ENCODE measurements at places on chromosomes 16 and 17.

DNA sequence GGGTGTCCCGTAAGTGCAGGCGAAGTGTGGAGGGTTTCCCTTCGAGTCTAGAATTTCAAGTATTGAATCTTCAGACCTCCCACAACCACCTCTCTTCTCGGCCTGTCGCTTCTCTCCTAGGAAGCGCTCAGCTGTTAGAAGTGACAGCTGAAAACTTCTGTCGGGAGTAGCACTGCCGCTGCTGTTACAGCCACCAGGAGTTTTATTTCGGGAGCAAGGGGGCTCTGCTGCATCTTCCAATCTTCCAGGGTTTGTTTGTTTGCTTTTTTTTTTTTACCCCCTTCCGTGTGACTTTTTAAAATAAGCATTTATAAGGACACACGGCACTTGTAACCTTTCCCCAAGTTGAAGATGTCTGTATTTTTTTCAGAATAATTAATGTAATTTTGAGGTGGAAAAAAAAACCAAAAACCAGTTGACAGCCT, 767 bp downstream of the RPS6KB1 start:
- no peak for DNase-seq

- no peak for DNase-seq
These were observed 14.0 kb downstream of the SALL1 start for GRCh38 chr16:51137097-51137496.

DNA sequence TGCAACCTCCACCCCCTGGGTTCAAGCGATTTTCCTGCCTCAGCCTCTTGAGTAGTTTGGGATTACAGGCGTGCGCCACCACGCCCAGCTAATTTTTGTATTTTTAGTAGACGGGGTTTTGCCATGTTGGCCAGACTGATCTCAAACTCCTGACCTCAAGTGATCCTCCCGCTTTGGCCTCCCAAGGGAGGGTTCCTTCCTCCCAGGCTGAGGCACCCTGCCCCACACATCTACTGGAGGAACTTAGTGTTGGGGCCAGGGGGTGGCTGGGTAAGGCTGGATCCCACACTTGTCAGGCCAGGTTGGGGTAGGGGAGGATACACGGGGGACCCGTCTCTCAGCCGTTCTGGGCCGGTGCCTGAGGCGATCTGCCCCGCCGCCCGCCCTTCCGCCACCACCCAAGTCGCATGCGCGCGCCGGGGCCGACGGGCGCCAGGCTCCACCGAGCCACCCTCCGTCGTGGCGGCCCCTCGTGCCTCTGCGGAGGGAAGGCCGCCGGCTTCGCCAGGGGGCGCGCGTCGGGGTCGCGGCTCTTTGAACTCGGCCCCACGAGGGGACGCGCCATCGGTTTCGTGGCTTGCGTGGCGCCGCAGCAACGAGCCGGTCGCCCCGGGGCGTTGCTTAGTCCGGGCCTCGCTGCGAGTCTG, 15.9 kb downstream of the GRB7 start:
- no peak for DNase-seq

DNA sequence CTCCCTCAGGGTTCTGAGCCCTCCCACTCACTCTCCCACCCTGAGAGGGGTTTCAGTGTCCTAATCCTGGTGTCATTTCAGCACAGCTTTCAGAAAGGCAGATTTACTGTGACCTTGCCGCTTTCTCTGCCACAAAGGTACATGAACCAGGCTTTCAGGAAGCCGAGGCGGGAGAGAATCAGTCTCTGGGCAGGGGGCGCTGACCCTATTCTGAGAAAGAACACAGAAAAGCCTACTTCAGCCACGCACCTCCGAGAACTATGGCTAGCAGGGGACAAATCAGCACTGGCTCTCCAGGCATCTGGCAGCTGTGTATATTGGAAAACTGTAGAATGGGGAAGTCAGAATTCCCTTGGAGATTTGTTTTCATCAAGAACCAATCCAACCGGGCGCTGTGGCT, 57.7 kb upstream of the BCAR1 start:
- no peak for DNase-seq

DNA sequence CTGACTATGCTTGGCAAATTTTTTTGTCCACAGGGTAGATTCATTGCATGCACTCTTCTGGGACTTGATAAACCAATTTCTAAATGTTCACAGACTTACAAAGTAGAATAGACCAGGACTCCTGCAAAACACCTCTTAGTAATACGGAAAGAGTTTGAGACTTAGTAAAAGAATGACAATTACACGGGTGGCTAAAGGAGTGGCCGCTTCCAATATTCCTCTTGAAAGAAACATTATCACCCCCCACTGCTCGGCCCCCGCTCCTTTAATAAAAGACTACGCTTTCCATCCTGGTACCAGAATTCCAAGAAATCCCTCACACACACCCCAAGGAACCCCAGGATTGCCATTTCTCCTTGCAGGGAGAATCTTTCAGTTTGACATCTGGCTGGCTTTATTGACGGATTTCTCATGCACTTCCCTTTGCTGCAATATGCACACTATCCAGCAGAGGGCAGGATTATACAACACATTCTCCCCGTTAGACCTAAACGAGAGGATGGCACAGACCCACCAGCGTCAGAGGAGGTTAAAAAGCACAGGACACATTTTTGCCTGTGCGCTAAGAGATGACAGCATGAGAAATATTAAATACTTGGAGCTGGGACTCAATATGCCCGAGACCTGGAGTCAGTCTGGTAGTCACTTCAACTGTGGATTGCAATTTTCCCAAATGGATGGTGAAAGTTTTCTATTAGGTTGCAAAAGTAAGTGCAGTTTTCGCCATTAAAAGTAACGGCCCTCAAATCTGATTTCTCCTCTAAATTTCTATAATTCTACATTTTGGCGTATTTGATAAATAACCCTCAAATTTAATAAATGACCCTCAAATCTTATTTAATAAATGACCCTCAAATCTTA, 46.6 kb upstream of the NUDT7 start:
- DNase-seq, result peak; percentile 68

- DNase-seq, result no peak
These were observed 3.7 kb upstream of the CBX8 start for GRCh38 chr17:79800325-79801155.

DNA sequence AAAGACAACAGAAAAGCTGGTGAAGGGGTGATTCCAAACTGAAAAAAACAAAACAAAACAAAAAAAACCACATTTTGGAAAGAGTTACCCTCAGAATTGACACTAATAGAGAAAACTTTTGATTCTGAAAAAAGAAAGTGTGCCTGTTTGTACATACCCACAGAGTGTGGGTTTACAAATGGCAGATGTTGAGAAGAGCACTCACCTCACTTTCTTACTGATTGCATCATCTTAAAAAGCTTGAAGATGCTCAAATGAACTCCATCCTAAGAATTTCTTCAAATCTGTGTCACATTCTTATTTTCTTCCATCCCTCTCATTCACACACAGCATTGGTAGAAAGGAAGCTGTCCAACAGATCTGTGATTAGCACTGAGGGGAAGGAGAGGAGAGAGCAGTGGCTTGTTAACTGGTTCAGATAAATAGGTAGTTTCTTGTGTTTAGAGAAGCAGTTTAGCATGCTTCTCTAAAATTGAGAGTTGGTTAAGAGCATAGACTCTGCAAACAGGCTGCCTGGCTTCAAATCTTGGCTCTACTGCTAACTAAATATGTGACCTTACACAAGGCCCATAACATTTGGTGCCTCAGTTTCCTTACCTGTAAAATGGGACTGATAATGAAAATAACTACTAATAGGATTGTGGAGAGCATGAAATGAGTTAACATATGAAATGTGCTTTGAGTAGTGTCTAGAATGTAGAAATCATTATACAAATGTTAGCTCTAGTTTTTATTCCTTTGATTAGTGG, 6.9 kb downstream of the GNAO1 start:
- DNase-seq, result no peak

- no peak for DNase-seq
These were observed 288.0 kb downstream of the MAF start for GRCh38 chr16:79312502-79312901.

GRCh38 chr16:6095414-6095813, 997.8 kb upstream of the EEF2KMT start:
- DNase-seq, result no peak

GRCh38 chr17:10205549-10206185, 7.3 kb upstream of the GAS7 start:
- no peak for DNase-seq

DNA sequence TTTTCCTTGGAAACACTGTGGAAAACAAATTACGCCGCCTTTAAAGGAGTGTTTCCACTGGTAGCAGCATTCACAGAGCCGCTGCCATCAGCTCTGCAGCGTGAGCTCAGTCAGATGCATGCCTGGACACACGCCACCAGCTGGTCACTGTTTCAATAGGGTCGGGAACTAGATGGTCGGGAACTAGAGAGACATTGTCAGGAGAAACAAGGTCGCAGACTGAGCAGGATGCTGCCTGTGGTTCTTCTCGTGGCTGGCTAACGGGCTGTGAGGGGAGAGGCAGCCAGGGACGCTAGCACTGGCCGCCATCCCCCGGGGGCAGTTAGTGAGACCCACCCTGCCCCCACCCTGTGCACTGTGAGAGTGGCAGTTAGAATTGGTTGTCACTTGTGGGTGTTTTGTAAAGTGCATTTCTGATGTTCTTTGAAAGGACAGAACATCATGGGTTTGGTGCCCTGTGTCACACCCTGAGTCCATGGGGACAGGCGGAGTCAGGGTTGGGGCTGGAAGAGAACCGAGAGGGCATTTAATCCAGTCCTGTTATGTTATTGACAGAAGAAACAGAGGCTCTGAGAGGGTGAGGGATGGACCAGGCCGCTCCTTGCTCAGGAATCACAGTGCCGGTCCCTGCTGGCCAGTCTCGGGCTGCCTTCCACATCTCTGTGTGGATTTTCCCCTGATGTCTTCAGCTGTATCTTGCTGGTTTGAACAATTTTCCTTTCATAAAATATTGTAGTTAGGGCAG, 86.3 kb downstream of the SPECC1 start:
- no peak for DNase-seq

GRCh38 chr16:81838794-81839193, 59.7 kb downstream of the PLCG2 start:
- DNase-seq, result no peak

DNA sequence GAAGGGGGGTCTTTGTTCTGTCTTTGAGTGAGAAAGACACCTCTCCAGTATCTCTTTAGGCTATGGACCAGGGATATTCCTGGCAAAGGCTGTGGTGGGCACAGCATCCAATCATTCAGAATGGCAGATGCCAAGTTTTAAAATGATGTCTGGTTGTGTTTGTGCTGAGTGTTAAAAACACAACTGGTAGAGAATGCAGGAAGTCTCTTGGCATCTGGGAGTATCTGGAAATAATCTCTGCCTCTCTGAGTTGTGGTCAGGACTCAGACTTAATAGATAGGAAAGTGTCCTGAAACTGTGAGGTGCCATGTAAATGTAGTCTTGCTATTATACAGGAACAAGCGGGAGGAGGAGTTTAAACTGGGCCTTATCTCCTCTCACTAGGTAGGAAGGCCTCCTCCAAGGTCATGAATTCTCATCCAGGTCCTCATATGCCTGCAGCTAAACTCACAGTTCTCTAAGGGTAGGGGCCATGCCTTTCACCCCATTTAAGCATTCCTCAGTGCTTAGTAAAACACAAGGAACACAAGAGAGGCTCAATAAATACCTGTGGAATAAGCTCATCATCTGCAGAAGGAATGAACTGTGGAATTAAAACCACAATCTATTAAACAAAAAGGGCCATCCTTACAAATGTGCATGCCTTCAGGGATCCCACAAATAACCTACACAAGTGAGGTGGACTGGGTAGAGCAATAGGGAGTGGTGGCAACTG, 317.6 kb downstream of the CBLN1 start:
- no peak for DNase-seq

DNA sequence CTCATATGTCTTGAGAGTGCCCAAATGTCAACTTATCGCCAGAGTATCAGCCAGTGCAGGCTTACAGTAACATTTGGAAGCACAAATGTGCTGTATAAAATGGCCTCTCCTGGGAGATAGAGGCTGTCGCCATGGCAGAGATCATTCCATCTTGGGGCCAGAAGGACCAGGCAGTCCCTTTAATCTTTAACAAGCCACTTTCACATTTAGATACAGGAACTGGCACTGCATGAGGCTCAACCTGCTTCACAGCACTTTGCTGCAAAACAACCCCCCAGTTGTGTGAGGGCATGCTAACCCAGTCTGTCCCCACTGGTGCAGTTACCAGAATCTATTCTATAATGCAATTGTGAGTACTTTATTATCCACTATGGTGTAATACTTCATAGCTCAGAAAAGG, 4.7 kb upstream of the RFFL start:
- no peak for DNase-seq

- DNase-seq, result no peak
These were observed 19.8 kb downstream of the HOXB1 start for GRCh38 chr17:48510761-48511604.

- no peak for DNase-seq
These were observed 1.7 kb downstream of the KSR1 start for GRCh38 chr17:27457731-27458523.

- no peak for DNase-seq
These were observed 338.2 kb downstream of the SNX29 start for GRCh38 chr16:12314653-12315185.

- DNase-seq, result peak; percentile 33
These were observed 13.1 kb downstream of the CCR7 start for GRCh38 chr17:40551879-40552768.

DNA sequence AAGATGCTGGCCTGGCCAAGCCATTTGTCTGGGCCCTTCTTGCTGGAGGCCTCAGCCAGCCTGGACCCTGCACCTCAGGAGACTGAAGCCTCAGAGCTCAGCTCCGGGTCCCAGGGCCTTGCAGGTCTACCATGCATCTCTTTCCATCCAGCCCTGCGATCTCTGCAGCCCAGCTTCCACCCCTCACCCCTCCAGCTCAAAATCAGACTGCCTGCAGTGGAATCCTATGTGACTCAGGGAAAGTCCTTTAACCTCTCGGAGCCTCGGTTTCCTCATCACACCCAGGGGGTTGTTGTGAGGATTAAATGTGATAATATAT, 2.9 kb upstream of the B9D1 start:
- no peak for DNase-seq

- no peak for DNase-seq
These were observed 977.2 kb downstream of the CDH11 start for GRCh38 chr16:64144617-64145016.

DNA sequence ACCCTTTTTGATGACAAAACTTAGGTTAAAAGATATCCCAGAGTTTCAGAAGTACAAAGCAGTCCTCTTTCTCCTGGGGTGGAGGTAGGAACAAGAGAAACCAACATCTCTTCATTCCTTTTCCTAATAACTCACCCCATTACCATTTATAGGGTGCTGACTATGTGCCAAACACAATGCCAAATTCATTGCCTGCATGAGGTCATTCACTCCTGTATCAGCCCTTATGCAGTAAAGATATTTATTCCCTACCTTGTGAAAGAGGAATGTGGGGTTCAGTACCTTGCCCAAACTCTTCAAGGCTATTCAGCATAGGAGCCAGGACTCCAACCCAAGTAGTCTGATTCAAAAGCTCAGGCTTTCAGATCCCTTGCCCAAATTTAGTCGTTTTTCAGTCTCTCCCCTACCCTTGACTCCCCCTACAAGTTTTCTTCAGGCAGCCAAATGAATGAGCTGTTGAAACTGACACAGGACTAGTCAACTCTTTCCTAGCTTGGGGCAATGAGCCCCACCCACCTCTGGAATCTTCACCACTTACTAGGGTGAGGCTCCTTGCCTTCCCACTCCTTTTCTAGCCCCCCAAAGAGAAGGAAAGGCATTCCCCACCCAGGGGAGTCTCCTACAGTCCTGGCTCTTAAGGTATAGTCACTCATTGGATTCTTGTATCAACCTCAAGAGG, 5.9 kb downstream of the KRT14 start:
- no peak for DNase-seq

- no peak for DNase-seq
These were observed 1.9 kb downstream of the CDK5R1 start for GRCh38 chr17:32488604-32489180.

- DNase-seq, result no peak
These were observed 6.8 kb upstream of the ADCY7 start for GRCh38 chr16:50259334-50260205.

GRCh38 chr17:83133302-83134121, 54.1 kb downstream of the METRNL start:
- DNase-seq, result no peak

All from liver (tissue), 10 donors.